ENCODE measurements at places on chromosomes 5 and 9.

- no peak for DNase-seq
Measured at GRCh38 chr5:75044406-75044805, 8.0 kb downstream of the GCNT4 start.

- no peak for DNase-seq
Measured at GRCh38 chr5:56415356-56415765, 182.2 kb upstream of the ANKRD55 start.

DNA sequence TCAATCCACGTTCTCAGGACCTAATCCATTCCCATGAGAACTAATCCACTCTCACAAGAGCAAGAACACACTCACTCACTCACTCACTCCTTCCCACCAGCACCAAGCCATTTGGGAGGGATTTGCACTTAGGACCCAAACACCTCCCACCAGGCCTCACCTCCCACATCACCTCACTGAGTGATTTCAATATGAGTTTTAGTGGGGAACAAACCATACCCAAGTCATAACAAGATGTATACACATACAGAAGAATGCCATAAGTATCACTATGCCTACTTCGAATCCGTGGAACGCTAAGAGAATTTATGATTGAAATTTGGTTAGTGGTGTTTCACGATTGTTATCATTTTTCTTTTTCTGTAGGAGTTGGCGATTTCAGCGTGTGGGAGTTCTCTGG is 29.3 kb upstream of the CTSL start:
- no peak for DNase-seq

DNA sequence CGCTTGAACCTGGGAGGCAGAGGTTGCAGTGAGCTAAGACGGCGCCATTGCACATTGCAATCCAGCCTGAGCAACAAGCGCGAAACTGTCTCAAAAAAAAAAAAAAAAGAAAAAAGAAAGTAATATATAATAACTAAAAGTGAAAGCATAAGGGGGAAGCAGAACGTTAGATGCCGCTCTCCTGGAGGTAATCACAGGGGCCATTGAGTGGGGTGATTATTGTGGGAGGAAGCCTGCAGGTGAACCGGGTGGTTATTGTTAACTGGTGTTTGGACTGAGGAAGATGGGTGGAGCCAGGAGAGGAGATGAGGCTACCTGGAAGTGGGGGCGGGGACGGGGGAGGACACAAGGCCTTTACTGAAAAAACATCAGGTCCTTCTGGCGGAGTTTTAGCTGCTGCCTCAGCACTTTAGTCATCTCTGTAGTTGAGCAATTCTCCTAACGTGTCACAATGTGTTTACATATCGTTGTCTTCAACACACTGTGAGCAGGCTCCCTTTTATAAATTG is 5.3 kb upstream of the TJP2 start:
- DNase-seq = no peak

GRCh38 chr9:134488331-134489280 is 153.0 kb upstream of the COL5A1 start:
- no peak for DNase-seq

- DNase-seq = no peak
Measured at GRCh38 chr9:75054368-75055001, 26.4 kb upstream of the CARNMT1 start.

- no peak for DNase-seq
Measured at GRCh38 chr9:122065923-122066629, 27.0 kb downstream of the TTLL11 start.

- no peak for DNase-seq
Measured at GRCh38 chr9:90854637-90855175, 53.1 kb downstream of the SYK start.

DNA sequence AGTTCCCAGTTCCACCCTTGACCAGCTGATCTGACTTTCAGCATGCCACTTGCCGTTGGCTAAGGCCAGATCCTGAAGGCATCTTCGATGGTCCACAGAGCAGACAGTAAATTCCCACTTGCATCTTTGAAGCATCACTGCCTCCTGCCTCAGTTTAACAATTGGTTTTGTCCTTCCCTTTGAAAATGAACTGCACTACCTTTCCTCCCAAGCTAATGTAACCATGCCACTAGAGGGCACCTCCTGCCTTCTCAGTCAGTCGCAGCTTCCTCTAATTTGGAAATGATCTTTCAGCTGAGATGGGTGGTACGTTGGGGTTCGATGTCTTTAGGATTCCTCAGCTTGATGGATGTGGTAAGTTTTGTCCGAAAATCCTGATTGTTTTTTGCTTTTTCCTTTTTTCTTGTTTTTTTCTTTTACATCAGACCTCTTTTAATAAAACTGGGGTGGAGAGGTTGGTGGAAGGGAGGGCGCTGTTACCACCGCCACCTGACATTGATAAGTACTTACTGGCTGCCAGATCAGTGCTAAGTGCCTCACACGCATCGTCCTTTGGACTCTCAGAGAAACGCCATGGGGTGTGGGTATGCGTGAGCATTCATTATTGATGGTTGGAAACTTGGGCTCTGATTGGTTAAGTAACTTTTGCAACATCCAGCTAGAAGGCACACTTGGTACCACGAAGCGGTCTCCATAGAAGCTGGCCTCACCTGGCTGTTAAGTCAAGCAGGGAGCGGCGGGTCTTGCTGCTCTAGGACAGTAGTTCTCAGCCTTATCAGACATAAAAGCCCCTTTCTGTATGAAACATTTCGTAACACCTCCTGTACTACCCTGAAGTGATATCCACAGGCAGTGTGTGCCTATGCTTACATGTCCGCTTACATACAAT is 16.9 kb downstream of the PTTG1 start:
- peak; percentile 57 for DNase-seq

DNA sequence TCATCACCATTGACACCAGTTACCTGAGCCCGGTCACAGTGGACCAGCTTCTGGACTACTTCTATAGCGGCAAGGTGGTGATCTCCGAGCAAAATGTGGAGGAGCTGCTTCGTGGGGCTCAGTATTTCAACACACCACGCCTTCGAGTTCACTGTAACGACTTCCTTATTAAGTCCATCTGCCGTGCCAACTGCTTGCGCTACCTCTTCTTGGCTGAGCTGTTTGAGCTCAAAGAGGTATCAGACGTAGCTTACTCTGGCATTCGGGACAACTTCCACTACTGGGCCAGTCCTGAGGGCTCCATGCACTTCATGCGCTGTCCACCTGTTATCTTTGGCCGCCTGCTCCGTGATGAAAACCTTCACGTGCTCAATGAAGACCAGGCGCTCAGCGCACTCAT is 520 bp downstream of the CCIN start:
- DNase-seq = no peak

- DNase-seq = no peak
Measured at GRCh38 chr9:129170229-129170628, 7.8 kb downstream of the IER5L start.
